ENCODE measurements at places on chromosomes 6 and 20.

DNA sequence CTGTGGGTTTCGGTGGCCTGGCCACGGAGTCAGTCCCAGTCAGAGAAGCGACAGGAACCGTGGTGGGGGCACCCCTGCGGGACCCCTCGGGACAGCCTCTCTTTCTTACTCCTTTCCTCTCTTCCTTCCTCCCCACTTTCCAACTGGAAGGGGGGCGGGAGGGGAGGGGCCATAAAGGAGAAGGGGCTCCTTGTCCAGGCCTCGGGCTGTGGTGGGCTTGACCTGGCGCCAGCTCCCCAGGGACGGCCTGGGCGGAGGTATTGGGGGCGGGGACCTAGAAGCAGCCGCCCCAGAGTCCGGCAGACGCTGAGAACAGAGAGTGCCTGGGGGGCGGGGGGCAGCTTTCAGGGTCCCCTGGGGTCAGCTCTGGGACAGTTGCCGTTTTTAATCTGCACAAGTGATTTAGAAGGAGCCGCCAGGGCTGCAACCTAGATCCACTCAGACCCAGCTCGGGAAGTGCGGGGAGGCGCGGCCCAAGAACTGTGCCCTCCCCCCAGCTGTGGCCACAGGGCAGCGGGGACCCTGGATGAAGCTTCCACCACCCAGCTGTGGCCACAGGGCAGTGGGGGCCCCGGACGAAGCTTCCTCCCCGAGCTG lies 6.4 kb upstream of the ABHD16B start:
- no peak for DNase-seq

DNA sequence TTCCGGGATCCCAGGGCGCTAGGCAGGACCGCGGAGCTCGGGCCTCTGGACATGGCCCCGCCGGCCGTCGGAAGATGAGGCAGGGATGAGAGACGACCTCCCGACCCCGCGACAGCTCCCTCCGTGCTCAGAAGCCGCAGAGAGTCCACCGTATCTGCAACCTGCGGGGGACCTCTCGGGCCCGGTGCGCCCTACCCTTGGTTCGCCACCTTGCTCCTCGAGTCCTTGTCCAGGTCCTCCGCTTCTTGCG lies 301 bp downstream of the PPP1R3D start:
- no peak for DNase-seq

DNA sequence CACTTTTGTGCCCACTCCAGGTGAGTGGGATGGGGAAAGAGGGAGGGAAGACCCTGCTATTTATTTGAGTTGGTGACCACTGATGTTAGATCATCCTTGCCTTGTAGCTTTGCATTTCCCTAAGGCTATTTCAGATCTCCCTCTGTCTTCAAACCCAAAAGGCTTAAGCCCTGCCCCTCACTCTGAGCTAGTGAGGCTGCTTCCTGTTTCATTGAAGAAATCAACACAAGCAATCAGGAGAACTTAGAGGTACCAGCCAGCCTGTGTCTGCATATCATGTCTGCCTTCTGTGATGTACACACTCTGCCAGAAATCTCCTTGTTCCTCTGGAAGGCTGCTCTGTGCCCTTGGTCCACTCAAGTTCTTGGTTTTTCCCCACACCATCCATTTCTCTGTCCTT lies 135.3 kb downstream of the ARID1B start:
- no peak for DNase-seq

DNA sequence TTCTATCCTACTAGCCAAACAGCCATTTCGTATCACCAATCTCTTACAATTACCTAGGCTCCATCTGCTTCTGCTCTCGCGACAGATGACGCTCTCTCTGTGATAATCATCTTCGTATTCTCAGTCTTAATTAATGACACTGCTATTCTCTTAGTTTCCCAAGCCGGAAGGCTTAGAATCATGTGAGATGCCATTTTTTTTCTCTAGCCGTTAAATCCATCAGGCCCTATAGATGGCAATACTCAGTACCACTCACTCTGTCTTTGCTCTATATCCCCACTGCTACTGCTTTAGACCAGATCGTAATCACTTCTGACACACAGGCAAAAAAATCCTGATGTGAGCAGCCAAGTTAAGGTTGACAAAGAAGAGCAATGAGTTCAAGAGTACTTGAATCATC lies 2.1 kb upstream of the THEMIS start:
- no peak for DNase-seq

- no peak for DNase-seq
Measured at GRCh38 chr6:156809034-156809433, 31.9 kb downstream of the ARID1B start.

DNA sequence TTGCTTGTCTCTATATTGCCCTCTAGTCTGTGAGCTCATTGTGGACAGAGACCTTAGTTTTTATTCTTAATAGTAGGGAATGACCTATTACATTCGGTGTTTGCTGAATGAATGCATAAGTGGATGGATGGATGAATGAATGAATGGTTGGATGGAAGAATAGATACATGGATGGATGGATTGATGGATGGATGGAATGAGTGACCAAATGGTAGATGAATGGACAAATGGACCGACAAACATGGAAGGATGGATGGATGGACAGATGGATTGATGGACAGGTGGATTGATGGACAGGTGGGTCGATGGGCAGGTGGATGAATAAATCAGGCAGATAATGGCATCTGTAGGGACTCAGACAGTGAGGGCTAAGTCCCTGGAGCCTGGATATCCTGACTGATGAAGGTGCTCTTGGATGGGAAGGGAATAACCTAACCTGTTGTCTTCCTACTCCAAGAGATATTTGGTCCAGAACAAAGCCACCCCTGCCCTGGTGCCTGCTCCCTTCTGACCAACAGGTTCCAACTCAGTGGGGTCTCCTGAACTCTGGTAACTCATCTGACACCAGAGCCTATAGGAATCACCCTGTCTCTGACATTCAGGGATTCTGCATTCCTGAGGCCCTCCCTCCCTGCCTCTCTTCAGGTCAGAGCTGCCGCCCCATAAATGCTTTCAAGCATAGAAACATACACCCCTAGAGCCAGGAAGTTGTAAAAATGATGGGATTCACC lies 9.6 kb upstream of the CCN5 start:
- no peak for DNase-seq

DNA sequence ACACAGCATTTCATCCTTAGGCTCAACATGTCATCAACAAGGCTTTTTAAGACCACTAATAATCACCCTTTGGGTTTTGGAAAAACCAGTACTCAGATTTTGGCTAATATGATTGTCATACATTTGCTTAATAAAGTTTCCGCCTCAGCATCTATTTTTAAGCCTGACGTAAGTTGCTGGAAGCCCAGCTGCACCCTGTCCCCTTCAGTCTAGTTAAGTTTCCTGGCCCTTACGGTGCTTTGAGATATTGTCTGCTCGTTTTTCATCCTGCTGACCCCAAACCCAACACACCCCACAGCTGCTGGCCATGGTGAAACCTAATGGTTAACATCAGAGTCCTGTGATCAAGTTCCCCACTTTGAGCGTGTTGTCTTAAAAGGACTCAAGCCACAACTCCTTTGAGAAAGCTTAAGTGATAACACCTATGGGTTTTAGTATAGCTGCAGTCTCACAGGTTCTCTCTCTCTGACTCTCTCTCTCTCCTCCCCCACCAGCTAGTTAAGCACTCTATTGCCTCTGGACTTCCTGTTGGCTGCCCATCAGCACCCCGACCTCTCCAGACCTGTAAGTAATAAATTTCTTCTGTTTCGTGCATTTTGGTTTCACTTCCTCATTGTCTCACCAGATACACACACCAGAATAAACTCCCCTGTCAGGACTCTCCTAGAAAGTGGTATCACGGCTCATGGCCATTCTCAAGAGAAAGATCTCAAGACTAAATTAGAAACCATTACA lies 802.0 kb downstream of the C6orf118 start:
- DNase-seq, result no peak

- DNase-seq, result no peak
Measured at GRCh38 chr20:23782366-23782983, 31.7 kb upstream of the CST1 start.

DNA sequence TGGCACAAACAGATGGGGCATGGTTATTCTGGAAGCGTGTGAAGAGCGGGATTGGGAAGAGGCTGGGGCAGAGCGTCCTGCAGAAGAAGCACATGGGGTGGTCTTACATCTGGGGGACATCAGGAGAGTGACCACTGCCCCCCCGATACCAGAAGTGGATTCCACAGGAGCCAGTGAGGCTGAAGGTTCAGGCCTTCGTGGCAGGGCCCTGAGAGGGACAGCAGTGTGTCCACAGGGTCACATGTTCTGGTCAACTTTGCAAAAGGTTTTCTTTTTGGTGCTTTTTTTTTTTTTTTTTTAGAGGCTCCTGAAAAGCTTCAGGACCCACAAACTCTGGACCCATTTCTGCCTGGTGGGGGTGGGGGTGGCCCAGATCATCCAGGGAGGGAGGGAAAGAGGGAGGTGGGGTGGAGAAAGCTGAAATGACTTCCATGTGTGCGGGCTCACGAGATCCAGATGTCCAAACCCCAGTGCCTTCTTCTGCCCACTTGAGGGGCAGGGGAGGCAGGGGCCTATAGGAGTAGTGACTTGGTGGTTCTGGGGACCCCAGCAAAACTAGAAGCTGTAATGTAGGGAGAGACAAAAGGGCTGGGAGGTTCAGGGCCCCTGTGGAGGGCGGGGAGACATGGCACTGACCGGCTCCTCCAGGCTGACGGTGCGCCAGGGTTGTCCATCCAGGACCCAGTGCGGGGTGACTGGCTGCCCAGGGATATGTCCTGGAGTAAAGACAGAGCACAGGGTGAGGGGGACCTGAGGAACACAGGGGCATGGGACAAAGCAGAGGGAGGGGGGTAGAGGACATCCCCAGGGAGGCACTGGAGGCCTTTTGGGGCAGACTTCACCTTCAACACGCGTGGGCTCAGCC lies 2.7 kb downstream of the ADAM33 start:
- DNase-seq, result no peak

DNA sequence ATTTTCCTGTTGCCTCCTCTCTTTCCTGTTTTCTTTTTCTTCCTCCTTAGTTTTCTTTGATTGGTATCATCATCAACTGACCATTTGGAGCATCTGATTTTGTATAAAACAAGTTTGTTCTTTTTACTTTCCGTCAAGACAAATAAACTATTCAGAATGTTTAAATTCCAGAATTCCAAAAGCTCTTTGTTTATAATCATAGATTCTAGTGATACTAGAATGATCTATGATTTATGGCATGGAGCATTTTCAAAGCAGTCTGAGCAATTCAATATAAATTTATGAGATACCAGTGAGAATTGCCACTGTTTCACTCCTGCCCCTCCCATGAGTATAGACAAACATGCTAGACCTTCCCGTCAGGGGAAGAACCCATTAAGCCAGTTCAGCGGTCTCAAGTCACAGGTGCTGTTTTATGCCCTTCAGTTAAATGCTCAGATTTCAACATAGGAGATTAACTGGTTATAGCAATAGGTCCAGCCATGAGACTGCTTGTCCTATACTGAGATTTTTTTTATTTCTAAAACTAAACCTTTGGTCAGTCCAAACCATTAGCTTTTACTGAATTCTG lies 60.7 kb downstream of the GRIK2 start:
- DNase-seq, result no peak

GRCh38 chr6:43939281-43940070 lies 169.5 kb downstream of the VEGFA start:
- DNase-seq, result no peak

- DNase-seq, result no peak
Measured at GRCh38 chr6:92377137-92377536, 1042.2 kb downstream of the EPHA7 start.

DNA sequence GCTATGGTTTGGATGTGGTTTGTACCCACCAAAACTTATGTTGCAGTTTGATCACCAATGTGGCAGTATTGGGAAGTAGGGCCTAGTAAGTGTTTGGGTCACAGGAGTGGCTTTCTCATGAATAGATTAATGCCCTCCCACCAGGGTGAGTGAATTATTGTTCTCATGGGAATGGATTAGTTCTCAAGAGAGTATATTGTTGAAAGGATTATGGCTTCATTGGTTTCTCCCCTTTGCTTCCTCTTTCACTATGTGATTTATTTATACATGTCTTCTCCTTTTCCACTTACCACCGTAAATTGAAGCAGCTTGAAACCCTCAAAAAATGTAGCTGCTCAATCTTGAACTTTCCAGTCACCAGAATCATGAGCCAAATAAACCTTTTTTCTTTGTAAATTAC lies 10.8 kb downstream of the UFL1 start:
- DNase-seq, result no peak

GRCh38 chr6:47254051-47254450 lies 55.7 kb downstream of the TNFRSF21 start:
- no peak for DNase-seq

DNA sequence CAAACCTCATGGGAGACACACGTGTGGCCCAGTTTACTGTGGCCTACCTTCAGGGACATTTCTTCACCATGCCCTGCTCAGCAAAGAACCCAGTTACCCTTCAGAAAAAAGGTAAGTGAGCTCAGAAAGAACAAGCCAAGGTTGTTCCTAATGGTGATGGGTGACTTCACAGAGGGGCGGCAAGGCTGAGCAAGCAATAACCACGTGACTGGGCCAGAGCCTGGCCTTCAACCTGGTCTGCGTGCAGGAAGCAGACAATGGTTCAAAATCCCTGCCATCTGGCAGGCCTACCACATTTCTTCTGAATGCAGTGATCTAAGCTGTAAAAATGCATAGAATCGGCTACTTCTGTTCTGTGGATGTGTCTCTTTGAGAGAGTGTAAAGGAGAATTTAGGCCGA lies 115.5 kb upstream of the CST7 start:
- no peak for DNase-seq

DNA sequence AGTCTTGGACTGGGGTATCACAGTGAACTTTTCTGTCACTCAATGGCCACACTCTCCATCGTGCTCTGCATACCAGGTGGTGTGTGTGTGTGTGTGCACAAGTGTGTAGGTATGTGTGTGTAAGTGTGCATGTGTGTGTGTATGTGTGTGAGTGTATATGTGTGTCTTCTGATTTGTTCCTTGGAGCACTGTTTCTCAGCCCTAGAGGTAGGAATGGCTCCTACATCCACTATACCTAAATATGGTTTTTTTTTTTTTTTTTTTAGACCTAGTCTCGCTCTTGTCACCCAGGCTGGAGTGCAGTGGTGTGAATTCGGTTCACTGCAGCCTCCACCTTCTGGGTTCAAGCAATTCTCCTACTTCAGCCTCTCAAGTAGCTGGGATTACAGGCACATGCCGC lies 236.6 kb downstream of the PHF3 start:
- DNase-seq, result no peak

GRCh38 chr20:15942130-15942529 lies 631.1 kb downstream of the KIF16B start:
- no peak for DNase-seq

DNA sequence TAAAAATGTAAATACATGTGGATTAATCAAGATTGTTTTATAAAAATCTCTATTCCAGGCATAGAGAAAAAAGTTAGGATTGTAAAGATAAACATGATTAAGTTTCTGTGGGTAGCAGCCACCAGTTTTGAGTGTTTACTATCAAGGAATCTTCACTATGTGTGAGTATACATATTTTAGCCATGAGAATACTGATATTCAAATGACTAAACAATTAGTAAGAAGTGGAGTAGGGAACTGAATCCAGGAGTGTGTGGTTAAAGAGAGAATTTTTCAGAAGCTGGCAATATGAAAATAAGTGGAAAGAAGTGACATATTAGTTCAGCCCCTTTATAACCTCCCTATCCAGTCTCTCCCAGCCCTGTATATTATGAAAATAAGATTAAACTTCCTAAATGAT lies 10.3 kb downstream of the ELOVL2 start:
- no peak for DNase-seq

GRCh38 chr20:37144856-37145404 lies 34.2 kb upstream of the RPN2 start:
- no peak for DNase-seq

- no peak for DNase-seq
Measured at GRCh38 chr6:155125906-155126305, 130.8 kb downstream of the TIAM2 start.

All from T-helper 2 cell (primary cell).